ENCODE measurements at places on chromosomes 13 and 19.

GRCh38 chr13:95241321-95241720 lies 59.9 kb downstream of the ABCC4 start:
- no peak for DNase-seq

DNA sequence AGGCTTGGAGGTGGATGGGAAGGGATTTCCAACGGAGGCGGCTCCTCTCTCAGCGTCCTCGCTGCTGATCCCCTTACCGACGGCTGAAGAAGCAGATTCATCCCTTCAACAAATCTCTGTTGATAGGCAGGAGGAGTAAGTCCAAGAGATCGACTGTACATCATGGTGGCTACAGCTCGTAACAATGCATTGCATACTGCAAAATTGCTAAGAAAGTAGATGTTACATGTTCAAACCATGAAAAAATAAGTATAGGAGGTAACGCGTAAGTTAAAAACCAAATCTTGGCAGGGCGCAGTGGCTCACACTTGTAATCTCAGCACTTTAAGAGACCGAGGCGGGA lies 468 bp upstream of the SLC39A3 start:
- no peak for DNase-seq

- peak; percentile 49 for DNase-seq
These were observed 12.6 kb downstream of the CD37 start for GRCh38 chr19:49347835-49348234.

GRCh38 chr13:97110936-97111335 lies 111.2 kb upstream of the MBNL2 start:
- DNase-seq, result no peak

DNA sequence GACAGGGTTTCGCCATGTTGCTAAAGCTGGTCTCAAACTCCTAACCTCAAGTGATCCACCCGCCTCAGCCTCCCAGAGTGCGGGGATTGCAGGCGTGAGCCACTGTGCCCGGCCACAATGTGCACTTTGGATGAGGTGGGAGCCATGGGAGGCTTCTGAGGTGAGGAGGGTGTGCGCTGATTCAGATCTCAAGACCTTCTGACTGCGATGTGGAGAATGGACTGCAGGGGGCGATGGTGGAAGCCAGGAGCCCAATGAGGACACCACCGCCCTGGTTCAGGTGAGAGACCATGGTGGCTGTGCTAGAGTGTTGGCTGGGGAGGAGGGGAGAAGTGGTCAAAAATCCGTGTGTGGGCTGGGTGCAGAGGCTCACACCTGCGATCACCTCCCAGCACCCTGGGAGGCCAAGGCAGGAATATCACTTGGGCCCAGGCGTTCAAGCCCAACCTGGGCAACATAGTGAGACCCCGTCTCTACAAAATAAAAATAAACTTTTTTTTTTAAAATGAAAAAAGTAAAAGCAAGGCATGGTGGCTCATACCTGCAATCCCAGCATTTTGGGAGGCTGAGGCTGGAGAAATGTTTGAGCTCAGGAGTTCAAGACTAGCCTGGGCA lies 5.6 kb downstream of the INAFM1 start:
- no peak for DNase-seq

DNA sequence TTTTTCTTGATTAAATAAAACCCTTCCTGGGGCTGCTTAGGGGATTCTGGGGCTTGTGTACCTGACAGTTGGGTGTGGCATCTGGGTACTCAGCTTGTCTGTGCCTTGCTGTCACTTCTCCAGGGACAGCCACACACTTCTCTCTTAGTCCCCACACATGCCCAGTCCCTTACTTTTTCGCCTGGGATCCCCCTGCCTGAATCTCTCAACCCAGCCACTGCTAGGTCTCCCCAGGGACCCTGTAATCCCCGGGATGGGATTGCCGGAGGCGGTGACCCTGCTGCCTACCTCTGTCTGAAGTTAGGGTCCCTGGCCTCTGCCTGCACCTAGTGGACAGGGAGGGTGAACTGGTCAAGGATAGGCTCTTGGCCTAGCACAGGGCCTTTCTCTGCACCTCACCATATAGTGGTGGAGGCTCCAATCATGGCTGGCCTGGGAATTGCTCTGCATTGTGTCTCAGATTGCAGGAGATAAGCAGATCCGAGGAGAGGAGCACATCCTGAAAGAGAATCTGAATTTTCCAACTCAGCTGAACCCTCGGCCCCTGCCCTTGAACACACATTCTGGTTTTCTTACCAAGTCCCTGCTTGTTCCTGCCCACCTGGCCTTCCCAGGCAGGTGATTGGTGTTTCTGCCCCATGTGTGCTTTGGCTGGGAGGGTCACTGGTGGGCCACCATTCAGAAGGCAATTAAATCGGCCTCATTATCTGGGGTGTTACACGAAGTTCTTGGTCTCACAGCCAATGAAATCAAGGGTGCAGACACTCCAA lies 8.7 kb upstream of the ZNF492 start:
- no peak for DNase-seq

- DNase-seq, result no peak
These were observed 17.3 kb upstream of the FCGBP start for GRCh38 chr19:39951686-39952085.

DNA sequence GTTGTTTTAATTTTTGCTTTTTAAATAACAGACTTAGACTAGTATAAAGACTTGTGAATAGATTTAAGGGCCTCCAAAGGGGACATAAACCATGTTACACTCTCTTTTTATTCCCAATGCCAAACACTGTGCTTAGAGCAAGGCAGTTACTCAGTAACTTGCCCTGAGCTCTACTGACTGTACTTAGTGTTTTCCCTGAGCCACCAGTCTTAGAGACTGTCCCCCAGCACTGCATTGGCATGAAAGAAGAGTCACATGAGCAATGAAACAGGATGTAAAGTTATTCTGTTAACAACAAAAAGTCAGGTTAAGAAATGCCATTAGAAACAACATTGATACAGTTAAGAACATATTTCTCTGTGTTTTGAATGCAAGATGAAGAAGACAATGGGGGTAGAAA lies 187.9 kb downstream of the TBC1D4 start:
- DNase-seq, result no peak

DNA sequence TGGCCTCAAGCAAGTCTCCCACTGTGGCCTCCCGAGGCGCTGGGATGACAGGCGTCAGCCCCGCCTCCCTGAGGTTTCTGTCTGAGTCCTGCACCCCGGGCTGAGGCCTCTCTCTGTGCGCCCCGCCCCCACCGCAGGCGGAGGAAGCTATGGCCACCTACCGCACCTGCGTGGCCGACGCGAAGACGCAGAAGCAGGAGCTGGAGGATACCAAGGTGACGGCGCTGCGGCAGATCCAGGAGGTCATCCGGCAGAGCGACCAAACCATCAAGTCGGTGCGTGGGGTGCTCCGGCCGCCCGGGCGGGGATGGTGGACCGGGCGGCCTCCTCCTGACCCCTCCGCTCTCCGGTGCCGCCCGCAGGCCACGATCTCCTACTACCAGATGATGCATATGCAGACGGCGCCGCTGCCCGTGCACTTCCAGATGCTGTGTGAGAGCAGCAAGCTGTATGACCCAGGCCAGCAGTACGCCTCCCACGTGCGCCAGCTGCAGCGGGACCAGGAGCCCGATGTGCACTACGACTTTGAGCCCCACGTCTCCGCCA lies 12.7 kb downstream of the ARHGAP45 start:
- DNase-seq, result no peak

GRCh38 chr19:1253514-1254080 lies 5.2 kb downstream of the MIDN start:
- no peak for DNase-seq

DNA sequence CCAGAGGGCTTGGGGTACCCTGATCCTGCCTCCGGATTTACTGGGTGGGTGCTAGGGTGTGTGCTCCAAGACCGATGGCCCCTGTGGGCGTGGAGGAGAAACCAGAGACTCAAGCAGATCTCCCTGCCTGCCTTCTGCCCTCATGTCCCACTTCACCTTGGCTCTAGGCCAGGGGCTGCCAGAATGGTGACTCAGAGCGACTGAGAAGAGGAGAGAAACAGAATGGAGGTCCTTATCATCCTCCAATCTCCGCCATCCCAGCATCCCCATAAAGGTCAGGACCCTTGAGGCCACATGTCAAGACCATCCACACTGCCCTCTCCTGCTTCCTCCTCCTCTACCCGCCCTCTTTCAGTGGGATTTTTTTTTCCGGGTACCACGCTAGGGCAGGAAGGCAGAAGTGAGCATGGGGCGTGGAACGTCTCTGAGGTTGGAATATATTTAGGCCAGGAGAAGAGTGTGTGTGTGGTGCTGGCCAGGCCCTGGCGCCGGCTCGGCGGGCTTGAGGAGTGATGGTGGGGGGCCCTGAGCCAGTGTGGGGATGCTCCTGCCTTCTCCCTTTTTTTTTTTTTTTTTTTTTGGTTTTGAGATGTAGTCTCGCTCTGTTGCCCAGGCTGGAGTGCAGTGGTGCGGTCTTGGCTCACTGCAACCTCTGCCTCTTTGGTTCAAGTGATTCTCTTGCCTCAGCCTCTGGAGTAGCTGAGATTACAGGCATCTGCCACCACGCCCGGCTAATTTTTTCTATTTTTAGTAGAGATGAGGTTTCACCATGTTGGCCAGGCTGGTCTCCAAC lies 22.3 kb downstream of the IER2 start:
- DNase-seq, result peak; percentile 86

Data from body of pancreas (tissue), 4 donors.